Cerebellum (tissue), 4 donors: ENCODE measurements at places on chromosomes 12 and 14.

- no peak for DNase-seq
These were observed 26.5 kb downstream of the BCL7A start for GRCh38 chr12:122048151-122048550.

DNA sequence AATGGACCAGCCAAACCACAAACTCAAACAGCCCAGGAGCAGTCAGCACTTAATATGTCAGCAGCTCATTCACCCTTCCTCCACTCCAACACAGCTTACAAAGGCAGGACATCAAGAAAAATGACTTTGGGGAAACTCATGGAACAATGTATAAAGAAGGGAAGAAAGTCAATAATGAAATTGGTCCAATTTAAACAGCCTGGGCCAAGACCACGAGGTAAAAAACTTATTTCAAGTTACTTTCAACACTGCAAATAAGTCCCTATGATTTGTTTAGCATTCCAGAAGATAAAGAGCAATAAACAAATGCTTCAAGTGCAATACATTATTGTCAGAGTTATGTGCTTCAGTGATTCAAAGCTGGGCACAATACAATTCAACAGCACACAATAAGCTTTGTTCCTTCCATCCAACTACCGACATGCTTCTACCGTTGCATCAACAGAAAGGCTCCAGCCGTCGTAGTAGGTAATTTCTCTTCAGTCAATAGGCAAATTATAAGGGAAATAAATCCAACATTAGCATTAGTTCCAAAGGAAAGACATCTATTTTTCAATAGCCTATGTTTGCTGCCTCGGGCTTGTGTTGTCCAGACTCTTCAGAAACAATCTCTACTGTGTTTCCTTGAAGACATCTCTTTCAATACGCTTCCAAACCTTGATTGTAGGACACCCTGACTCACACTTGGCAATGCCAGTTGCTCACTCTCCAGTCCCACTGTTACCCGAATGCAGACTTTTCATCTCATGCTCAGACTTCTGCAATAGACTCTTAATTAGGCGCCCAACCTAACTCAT lies 225.7 kb downstream of the NUAK1 start:
- no peak for DNase-seq

GRCh38 chr12:110768960-110769359 lies 26.3 kb upstream of the PPP1CC start:
- no peak for DNase-seq

GRCh38 chr12:40137252-40137651 lies 31.4 kb upstream of the SLC2A13 start:
- no peak for DNase-seq

GRCh38 chr14:38405851-38406635 lies 150.2 kb upstream of the CLEC14A start:
- no peak for DNase-seq

GRCh38 chr12:131103669-131104462 lies 150.2 kb downstream of the ADGRD1 start:
- DNase-seq: no peak

- DNase-seq: no peak
These were observed 16.5 kb downstream of the TMEM120B start for GRCh38 chr12:121729021-121729420.

- DNase-seq: no peak
These were observed 17.6 kb downstream of the CKB start for GRCh38 chr14:103504991-103505565.

- no peak for DNase-seq
These were observed 87.9 kb upstream of the PRICKLE1 start for GRCh38 chr12:42677461-42677860.

GRCh38 chr12:99427104-99427503 lies 220.4 kb upstream of the GARIN6 start:
- DNase-seq: no peak

DNA sequence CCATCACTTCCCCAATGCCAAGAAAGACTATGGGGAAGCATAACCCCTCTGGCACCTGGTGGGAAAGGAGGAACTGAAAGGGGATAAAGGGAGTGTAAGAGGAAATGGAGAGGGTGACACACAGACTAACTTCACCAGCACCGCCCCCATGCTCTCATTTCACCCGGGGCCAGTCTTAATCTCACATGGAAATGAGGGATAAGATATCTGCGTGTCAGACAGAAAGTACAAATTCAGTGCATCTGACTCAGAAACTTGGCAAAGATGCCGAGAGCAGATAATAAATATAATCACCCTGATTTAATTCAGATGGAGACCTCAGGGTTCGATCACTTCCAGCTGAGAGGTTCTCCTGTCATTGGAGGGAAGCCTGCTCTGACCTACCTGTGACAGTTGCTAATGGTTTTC lies 191.6 kb downstream of the DUSP6 start:
- DNase-seq: no peak

DNA sequence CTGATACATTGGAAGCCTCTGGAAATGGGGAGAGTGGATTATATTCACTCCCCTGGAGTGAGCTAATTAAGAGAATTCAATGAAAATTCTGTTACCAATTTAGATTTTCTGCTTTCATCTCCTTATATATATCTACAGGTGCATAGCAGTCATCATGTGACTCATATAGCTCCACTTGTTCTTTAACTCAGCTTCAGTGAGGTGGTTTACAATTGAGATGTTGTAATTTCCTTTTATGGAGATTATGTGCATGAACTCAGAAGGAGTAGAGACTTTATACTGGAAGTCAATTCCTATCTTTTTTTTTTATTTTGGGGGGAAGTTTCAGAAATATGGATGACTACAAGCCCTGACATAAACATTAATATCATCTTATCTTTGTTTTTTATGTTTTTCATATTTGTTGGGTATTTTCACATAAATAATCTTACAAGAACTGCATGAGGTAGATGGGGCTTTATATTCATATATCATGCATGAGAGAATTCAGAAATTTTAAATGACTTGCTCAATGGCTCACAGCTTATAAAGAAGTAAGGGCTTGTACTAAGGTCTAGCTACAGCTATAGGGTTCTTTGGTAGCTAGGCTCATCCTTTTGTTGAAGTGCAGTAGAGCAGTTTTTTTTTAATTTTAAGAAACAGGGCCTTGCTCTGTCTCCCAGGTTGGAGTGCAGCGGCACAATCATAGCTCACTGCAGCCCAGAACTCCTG lies 92.3 kb upstream of the SCAF11 start:
- DNase-seq: no peak

GRCh38 chr14:104462651-104463630 lies 116.6 kb upstream of the C14orf180 start:
- no peak for DNase-seq

GRCh38 chr12:46364777-46365580 lies 7.6 kb downstream of the SLC38A2 start:
- no peak for DNase-seq

- DNase-seq: no peak
These were observed 100.7 kb downstream of the ELK3 start for GRCh38 chr12:96294831-96295230.

DNA sequence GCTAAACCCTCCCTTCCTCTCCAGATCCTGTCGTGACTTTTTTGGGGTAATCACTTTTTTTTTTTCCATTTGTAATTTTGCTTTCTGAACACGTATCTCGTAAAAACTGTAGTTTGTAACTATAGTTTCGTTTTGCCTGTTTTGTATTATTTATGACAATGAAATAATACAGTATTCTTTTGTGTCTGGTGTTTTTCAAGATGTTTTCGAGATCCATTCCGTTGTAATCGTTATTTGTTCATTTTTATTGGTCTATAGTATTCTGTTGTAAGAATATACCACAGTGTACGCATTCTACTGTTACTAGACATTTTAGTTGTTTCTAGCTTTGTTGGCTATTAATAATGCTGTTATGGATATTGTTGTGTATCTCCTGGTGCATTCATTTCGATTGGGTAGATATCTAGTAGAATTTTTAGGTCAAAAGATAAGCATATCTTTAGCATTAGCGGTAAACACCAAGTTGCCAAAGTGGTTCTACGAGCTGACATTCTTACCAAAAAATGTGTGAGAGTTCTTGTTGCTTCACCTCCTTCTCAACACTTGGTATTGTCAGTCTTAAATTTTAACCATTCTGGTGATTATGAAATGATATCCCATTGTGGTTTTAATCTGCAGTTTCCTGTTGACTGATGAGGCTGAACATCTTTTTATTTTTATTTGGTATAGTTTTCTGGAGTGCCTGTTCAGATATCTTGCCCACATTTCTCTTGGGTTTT lies 92.3 kb upstream of the EVL start:
- no peak for DNase-seq

GRCh38 chr12:62123721-62124203 lies 136.4 kb upstream of the USP15 start:
- DNase-seq: no peak

DNA sequence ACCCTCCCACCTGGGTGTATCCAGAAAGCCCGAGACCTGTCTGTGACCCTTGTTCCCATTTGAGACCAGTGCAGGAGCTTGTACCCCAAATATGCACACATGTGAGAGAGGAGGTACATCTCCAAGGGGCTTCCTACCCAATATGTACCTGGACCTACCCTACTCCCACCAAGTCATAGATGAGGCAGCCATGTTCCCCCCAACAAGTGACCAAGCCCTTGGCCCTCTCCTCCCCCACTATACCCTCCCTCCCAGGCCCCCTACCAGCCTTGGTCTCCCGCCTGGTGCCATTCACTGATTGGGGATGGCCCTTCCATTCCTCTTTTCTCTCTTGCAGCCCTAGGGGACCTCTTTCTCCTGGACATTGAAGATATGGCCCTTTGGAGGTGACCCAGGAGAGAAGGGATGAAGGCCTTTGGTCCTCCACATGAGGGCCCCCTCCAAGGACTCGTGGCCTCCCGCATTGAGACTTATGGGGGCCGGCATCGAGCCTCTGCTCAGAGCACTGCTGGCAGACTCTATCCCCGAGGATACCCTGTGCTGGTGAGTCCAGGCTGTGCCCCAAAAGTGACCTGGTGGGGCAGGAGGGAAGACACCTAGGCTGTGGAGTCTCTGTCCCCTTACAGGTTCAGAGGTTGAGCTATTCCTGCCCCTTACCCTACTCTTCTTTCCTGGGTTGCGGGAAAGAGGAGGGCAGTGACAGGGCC lies 1.5 kb downstream of the PLEKHG6 start:
- DNase-seq: no peak

DNA sequence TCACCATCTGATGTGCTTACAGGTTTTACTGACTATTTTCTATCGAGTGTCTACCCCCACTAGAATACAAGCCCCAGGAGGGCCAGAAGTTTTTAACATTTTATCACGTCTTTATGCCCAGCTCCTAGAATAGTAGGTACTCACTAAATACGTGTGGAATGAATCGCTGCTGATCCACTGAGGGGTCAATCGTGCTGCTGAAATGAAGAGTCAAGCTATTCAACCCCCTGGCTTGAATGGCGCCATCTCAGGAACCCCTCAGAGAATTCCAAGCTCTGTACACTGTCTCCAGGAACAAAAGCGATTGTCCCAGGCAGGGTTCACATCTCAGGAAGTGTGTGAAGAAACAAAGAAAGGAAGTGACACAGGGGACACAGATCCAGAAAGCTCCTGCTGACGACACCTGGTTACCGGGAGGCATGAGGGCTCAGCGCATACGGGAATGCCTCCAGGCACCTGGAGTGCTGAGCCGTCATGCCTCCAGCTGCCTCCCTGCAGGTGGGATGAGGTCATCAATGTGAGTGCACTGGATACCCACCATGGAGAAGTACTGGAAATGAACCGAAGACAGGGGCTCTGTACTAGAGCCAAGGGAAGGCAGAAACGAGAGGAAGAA lies 45.6 kb downstream of the PITPNM2 start:
- no peak for DNase-seq

- no peak for DNase-seq
These were observed 16.1 kb upstream of the ADSS1 start for GRCh38 chr14:104707608-104708595.

- no peak for DNase-seq
These were observed 7.5 kb downstream of the PTGR2 start for GRCh38 chr14:73859145-73859544.

GRCh38 chr12:119314290-119314689 lies 20.2 kb upstream of the CCDC60 start:
- DNase-seq: no peak

- DNase-seq: no peak
These were observed 2.2 kb downstream of the IFNG start for GRCh38 chr12:68157380-68157779.

GRCh38 chr12:62512901-62513300 lies 46.3 kb downstream of the MON2 start:
- no peak for DNase-seq
